ENCODE measurements at places on chromosomes 6 and 20.

GRCh38 chr6:147738516-147739162 lies 230.1 kb downstream of the SAMD5 start:
- no peak for DNase-seq

DNA sequence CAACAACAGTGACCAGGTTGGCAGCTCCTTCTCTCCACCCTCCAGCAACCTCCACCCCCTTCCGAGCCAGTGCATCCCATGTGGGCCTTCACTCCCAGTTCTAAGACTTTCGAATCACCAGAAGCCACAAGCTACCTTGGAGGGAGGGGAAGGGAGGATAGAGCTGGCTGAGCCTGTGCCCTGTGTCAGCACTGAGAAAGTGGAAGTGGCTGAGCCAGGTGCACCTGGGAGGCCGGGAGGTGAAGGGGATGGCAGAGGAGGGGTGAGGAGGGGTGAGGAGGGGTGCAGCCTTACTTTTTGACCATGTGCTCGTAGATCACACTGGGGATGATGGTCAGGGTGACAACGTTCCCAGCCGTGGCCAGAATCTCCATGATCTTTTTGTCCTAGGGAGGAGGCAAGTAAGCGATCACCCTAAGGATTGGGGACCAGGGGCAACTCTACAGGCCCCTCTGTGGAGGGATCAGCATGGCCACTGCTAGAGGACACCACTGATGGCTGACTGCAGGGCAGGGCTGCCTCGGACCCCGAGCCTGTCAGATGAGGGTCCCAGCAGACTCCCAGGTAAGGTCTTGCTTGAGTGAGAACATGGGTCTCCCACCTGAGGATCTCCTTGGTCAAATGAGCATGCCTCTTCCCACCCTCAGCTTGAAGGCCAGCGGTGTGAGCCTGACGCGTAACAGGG lies 18.3 kb downstream of the SDCBP2 start:
- no peak for DNase-seq

GRCh38 chr6:135096403-135097130 lies 41.9 kb upstream of the HBS1L start:
- DNase-seq: no peak

GRCh38 chr6:118334634-118335033 lies 213.5 kb upstream of the PLN start:
- DNase-seq: no peak

DNA sequence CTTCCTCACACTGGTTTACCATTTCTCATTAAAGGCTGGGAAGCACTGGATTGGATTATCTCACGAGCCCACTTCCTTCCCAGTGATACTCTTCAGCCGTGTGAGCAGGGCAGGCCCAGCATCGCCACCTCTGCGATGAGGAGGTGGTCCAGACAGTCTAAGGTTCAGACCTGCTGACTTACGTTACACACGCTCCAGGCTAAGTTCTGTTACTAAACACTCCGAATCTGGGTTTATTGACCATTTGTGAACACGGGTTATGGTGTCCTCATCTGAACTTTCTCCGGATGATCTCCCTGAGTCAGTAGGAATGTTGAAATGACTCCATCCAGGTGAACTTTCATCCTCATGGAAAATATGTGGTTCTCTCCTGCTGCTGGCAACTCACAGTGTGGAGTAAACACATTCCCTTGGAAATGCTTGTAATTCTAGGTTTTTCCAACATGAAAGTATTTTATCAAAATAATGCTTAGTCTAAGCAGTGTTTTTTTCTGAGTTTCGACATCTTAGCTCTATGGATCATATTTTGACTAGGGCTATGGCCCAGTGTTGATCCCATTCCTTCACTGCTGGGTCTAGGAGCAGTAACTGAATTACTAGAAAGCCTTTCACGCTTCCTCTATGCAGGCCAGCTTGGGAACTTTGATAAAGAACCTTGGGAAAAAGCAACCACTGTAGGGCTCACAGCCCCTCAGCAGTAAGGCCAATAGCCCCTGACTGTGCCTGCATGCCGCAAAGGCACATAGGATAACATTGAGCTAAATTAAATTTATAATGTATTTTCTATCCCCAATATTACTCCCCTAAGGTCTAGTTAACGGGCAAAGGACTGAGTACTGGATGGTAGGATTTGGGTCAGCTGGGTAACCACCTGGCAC lies 37.7 kb upstream of the PXDC1 start:
- no peak for DNase-seq

GRCh38 chr6:85458782-85459181 lies 8.9 kb downstream of the NT5E start:
- no peak for DNase-seq

- no peak for DNase-seq
Observed at GRCh38 chr20:64268174-64268573, 12.6 kb downstream of the PCMTD2 start.

GRCh38 chr6:56268266-56268665 lies 20.9 kb upstream of the COL21A1 start:
- no peak for DNase-seq

- DNase-seq: no peak
Observed at GRCh38 chr6:25105070-25105925, 169.5 kb upstream of the RIPOR2 start.

DNA sequence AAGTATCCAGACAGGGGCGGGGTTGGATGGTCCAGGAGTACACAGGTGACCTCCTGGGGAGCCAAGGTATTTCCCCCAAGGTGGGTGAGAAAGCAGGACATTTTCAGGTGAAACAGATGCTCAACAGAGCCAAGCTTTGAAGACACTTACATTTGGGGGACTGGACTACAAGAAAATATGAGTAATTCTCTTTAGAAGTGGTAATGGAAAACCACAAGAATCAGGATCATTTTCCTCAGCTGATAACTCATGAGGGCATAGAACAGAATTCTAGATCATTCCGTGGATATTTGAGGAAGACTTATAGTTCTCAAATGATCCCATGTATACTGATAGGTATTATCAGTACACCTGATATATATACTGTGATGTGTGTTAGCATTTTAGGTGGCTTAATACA lies 89.9 kb downstream of the UST start:
- DNase-seq: no peak

DNA sequence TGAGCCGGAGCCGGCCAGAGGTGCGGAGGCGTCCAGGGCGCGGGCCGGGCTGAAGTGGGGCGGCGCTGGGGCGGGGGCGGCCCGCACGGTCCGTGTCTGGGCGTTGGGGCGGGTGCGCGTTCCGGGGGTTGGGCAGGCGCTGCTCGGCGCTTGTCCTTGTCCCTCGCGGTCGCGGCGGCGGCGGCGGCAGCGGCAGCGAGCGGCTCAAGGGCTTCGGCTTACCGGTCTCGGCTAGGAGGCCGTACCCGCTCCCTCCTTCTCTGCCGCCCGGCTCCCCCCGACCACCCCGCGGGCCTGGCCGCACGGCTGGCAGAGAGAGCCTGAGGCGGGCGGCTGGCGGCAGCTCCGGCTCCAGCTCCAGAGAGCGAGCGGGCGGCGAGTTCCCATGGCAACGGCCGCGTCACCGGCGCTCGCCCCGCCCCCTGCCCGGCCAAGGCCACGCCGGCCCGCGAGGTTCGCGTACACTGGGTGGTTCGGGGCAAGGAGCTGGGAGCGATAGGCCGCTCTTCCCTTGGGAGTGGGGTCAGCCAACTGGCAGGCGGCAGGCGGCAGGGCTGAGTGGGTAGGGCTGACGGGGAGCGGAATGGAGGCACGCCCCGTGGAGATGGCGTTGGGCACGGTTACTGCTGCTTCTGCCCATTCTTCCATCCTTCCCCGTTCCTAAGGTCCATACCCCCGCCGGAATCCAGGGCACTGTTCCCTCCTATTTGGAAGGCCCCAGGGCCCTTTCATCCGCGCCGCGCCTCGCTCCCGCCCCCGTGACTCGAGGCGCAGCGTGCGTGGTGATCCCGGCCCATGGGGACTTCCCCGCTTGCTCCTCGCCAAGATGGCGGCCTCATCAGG lies at the start of gene LRRC73:
TSS of gene LRRC73 (minus strand) at position 363 of the 843 bp plus-strand sequence. CDS start 561 bp downstream, outside the sequence.
- DNase-seq: peak; percentile 63

DNA sequence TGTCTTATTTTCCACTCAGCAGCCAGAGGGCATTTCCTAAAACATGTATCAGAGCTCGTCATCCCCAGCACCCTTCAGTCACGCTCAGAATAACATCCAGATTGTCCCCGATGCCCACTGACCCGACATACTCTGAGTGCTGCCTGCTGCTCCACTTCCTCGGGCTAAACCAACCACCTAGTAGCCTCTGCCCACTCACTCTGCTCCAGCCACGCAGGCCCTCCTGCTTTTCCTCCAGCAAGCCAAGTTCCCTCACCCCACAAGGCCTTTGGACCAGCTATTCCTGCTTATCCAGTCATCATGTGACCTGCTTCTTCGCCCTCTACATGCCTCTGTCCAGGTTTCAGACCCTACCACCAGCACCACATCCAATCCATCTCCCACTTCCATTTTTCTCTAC lies 454.2 kb downstream of the CD83 start:
- DNase-seq: no peak

DNA sequence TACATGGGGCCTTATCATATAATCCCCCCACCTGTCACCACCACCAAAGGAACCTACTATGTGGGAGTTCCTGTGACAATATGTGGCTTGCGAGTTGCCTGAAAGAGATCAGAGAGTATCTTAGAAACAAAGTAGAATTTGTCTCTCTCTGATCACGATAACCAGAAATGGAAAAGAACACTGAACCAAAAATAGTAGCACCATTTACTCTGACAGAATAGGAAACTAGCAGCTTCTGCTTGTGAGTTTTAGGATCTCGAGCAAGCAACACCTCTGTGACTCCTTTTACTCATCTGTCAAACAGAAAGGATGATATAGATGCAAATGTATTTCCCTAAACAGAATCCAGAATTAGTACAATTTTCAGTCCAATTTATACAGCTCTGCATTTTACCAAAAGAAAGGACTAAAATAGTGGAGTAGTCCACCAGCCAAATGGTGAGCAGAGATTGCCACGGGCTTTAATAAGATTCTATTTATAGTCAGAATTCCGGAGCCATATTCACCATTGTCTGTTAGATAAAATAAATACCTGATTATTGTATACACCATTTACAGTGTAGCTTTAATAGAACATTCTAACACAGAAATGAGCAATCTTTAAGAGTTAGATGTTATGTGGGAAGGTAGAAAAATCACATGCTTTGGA lies 19.9 kb upstream of the STMND1 start:
- DNase-seq: no peak

- DNase-seq: no peak
Observed at GRCh38 chr6:170101281-170102035, 189.4 kb downstream of the DLL1 start.

- no peak for DNase-seq
Observed at GRCh38 chr6:135866445-135867123, 15.1 kb downstream of the PDE7B start.

DNA sequence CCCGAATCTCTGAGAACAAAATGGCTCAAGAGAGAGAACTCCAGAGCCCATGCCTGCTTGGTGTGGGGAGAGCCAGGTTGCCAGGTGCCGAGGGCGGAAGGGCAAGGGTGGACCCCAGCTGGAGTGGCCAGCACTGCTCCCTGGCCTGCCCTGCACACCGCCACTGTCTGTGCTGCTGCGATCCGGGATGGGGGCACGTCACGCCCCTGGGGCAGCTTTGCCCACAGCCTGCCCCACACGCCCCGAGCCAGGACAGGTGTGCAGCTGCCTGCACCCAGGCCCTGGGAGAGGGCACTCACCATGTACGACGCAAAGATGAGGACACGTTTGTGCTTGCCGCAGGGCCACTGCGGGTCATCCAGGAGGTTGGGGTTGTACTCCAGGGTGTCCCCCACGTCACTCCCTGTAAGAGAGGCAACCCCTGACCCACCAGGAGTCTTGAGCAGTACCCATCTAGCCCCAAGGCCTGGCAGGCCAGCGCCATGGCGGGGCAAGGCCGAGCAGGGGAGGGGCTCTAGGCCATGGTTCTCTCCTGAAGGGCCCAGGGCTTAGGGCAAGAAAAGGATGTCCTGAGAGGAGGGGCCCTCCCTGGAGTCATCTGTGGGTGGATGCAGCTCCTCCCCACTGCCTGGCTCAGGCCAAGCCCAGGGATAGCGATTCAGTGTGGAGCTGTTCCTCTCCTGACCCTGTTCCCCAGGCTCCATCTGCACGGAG lies 5.9 kb downstream of the RPS21 start:
- DNase-seq: no peak

- DNase-seq: no peak
Observed at GRCh38 chr20:3093861-3094361, 9.4 kb upstream of the AVP start.

DNA sequence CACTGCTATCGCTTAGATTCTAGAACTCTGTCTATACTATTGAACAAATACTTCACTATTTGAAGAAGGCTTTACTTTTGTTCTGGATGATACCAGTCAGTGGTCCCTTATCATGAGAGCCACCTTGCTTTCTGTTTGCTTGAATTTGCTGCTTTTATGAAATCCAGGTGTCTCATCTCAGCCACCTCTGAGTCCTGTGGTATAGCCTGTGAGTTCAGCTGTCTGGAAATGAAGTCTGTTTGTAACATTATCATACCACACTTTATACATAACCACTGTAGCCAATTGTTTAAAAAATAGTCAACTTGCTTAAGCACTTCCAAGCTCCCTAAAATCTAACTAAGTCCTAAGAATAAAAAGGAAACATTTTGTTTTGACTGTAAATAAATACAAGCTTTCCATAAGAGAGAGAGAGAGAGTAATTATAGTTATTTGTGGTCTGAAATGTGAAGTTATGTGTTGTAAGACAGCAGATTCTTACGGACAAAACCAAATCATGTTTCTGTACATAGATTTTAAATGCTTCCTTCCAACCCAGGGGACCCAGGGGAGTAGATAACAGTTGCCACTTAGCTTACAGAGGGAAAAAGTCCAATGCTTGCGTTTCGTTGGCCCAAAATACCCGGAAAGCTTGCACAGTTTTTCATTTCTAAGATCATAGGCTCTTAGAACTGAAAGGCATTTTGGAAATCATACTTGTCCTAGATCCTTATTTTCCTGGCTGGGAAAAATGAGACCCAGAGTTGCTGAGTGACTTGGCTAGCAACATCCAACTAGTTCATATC lies 1107.8 kb upstream of the FLRT3 start:
- DNase-seq: no peak

DNA sequence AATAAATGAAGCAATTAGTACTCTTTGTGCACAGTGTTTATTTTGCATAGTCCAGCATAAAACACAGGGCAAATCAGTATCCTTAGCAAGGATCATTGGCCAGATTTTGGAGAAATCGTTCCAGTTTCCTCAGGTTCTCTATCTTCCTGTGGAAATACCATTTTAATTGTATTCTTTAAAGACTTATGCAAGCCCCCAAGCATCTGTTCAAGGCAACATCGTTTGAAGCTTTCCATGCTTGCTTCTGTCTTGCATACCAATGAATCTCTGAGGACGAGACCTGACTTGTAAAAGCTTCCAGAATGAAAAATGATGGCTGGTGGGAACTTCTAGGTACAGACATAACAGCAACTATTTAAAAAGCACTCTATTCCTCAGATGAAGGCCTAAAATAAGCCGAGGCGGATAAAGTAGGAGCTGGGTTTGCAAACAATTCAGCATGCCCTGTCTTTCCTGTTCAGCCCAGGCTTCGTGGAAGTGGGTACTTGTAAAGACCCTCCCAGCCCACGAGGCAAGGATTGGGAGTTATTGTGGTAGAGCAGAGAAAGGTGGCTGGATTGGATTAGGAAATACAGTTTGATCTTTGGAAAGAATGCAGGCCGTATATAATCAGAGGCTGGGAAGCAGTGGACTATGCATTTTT lies 21.6 kb downstream of the NRSN1 start:
- DNase-seq: no peak

GRCh38 chr6:45552536-45552935 lies 174.8 kb upstream of the SUPT3H start:
- DNase-seq: no peak

GRCh38 chr20:44959638-44960102 lies 527 bp downstream of the TOMM34 start:
- peak; percentile 53 for DNase-seq
